ENCODE measurements at places on chromosomes 7 and 10.

DNA sequence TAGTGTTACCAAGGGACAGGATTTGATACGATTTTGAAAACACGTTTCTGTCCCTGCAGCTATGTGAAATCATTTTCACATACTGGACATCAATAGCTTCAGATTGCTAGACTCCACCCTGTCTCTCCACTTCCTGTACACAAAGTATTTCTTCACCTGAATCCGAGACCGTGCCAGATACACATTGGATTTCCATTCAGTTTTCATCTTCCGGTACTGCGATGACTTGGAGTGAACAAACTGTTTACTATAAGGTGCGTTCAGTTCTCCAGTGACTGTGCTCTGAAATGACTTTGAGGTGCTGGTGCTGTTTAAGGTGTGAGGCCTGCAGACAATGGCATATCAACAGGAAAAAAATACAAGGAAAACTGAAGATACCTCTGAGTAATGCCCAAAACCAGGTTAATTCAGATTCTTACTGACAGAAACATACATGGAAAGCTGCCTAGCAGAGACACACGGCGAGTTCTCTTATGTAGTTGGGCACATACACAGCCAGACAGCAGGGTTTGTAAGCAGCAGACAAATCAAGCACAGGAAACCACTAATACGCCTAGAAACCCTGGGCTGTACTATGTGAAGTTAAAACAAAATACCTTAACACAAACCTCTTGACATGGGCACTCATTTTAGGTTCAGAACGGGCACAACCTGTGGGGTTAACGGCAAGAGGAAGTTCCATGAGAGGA is 119.2 kb downstream of the GALNT11 start:
- DNase-seq = no peak

- no peak for DNase-seq
These were observed 251.9 kb upstream of the TCERG1L start for GRCh38 chr10:131563411-131563810.

DNA sequence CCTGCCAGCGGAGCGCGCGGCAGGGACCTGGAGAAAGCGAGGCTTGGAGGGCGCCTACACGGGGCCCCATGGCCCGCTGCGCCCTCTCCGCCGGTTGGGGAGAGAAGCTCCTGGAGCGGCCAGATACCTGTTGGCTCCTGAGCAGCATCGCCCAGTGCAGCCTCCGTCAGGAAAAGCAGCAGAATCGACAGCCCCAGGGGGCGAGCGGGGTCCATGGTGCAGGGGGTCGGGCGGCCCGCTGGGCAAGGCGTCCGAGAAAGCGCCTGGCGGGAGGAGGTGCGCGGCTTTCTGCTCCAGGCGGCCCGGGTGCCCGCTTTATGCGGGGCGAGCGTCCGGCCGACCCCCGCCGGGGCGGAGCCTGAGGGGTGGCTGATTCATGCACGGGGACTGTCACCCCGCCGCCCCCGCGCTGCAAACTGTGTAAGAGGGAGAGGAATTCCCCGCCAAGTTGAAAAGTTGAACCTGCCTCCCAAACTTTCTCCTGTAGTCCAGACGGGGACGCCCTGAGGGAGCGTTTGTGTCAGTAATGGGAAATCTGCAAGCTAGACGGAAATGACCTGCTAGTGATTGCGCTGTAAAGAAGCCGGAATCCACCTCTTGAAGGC is at the start of gene TFPI2:
Gene TFPI2, minus strand, starts transcription at position 290 of the 605 bp plus-strand sequence. Its CDS starts 75 bp downstream, at position 215.
- DNase-seq = no peak

DNA sequence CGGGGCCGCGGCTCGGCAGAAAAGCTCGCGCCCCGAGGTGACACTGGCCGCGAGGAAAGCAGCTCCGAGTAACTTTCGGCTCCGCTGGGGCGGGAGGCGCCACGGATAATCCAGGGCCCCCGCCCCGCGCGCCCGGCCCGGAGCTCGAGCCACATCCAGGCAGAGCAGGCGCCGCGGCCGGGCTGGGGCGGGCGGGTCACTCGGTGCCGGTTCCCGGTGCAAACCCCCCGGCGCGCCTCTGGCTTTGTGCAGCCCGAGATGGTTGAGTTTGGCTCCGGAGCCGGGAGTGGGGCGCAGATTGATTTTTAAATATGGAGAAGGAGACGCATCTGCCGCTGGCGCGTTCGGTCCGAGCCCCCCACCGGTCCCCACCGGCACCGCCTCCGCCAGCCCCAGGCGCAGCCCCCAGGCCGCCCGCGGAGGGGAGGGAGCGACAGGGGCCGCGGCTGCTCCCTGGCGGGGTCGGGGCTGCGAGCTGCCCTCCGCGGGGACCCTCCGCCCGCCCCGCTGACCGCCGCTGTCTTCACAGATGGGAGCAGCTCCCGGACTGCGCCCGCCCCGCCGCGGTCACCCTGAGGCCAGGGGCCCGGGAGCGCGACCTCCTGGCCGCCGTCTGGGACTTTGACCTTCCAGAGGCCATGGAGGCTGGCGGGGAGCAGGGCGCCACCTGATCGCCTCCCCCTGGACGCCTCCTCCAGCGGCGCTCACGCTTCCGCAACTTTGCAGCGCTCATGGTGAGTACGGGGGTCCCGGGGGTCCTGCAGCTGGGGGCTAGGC is 643 bp downstream of the ADGRA1 start:
- no peak for DNase-seq

GRCh38 chr7:8923164-8923806 is 489.9 kb downstream of the NXPH1 start:
- DNase-seq = no peak
